Fibroblast of skin of right biceps (primary cell): ENCODE measurements at places on chromosomes 11 and 22.

GRCh38 chr22:19776433-19777031 is 16.0 kb downstream of the TBX1 start:
- no peak for DNase-seq

- peak; percentile 86 for DNase-seq
Measured at GRCh38 chr11:46295312-46296058, 18.0 kb downstream of the CREB3L1 start.

GRCh38 chr22:38523029-38523428 is 16.9 kb upstream of the DDX17 start:
- DNase-seq = no peak

DNA sequence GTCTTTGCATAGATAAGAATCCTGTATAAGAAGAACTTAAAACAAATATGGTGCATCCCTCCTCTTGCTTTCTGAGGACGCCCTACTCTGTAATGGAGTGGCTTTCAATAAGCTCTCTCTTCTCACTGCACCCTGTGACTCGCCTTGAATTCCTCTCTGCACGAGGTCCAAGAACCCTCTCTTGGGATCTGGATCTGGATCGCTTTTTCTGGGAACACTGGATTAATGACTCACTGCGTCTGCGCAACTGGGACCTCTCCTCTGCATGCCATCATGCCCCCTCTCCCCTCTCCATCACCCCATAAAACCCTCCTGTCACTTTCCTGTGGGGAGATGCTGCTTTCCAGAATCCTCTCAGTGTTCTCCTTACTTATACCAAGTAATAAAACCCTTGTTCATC is 15.1 kb upstream of the CABP2 start:
- DNase-seq = peak; percentile 14

DNA sequence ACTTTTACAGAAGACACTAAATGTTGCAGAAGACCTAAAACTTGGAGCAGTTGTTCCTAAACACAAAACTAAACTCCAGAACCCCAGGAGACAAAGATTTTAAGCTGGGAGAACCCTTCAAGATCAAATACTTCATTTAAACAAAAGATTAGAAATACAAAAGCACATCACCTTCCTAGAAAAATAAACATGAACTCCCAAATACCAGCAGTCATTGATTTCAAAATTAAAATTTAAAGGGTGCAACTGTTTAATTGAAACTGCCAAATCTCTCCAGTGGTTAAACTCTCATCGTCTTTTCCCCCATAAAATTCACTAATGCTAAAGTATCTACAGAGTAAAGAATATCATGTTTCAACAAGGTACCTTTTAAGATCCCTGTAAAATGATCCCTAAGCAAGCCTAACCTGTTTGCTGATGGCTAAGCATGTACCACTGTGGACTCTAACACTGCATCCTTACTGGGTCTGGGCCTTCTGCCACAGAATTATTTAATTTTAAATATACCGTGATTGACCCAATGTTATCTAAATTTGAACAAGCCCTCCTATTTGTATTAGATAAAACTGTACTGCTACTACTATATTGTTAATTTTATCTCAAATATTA is 53.7 kb upstream of the CCDC34 start:
- no peak for DNase-seq

DNA sequence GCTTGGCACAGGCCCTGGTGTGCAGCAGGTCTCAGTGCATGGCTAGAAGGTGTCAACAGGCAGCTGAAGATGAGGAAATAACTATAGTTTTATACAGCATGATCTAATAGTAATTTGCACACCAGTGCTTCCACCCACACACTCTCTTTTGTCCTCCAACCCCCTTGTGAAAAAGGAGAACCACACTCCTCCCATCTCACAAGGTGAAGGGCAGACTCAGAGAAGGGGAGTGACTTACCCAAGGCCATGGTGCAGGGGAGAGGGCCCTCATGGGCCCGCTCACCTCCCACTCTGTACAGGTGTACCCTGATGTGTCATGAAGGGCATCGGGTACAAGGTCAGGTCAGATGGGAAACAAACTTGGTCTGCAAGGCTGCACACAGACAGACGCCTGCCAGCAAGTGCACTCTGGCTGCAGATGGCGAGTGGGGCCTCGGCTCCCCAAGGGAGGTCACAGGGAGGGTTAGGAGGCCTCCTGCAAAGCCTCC is 53.4 kb downstream of the DGCR2 start:
- no peak for DNase-seq
